ENCODE measurements at places on chromosomes 1 and 21. TPM values are rescaled to one million over a fixed set of nuclear protein-coding genes. Genes with fewer than 3 reads are reported as not detected.
A peak's percentile ranks its signal among the peaks of the same experiment; 100 is the strongest.

DNA sequence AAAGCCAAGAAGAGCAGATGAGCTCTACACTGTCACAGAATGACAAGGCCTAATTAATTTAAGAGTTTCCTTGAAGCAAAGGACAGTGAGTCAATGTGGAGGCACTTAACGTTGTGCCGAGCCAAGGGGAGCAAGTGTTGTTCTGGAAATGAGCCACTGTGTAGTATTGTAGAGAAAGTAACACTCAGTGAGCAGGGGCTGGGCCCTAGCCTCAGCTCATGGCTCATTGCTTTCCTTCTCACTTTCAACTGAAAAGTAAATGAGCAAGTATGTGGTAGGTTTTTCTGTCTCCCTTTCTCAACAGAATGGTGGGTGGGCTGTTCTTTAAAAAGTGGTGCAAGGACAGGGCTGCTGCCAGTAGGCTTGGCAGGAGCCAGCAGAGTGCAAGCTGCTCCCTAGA is 11.8 kb upstream of the KIAA0040 start:
- H3K27me3 ChIP-seq = no peaks in the 10 kb centered on the region
- no peaks in the 10 kb centered on the region for H3K36me3 ChIP-seq
- peaks cover 74% of the 10 kb centered on the region for H3K4me1 ChIP-seq
- no peak overlapping the region for H3K4me3 ChIP-seq
- H3K27ac ChIP-seq = peak overlapping the region; percentile 51

GRCh38 chr1:8497210-8497819 is 179.4 kb downstream of the SLC45A1 start:
- H3K4me1 ChIP-seq = peaks cover 60% of the 10 kb centered on the region
- no peaks in the 10 kb centered on the region for H3K27me3 ChIP-seq
- peak overlapping the region; percentile 93 for H3K27ac ChIP-seq
- DNase-seq = peak; percentile 52
- peaks cover 1% of the 10 kb centered on the region for H3K36me3 ChIP-seq

The RGSL1 gene
- total RNA-seq = not detected

The ATP1A4 gene
- not detected for total RNA-seq

DNA sequence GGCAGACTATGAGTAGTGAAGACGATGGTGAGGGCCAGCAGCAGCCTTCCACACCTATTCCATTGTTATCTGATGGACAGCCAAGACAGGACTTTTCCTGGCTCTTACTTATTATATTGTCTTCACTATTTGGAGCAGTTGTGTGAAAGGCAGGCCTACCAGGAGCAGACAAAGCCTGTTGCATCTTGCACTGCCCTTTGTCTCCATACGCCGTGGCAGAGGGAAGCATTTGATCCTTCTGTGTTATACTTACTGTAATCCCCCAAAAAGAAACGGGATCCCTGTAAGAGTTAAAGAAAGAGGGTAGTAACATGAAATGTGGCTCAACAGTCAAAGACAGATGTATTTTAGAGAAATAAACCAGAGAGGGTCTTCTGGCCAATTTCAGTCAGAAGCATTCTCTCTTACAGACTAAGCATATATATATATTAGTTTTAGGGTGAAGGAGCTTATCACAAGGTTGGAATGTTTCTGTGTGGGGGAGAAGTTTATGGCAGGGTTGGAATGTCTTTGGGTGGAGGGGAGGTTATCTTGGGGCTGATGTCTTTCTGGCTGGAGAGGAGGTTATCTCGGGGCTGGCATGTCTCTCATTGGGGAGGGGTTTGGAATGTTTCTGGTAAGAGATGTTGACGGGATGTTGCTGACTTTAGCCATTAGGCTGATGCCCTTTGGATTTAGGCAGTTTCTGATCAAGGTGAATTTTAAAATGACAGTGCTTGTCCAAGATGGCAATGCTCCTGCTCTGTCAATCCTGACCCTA is 23.4 kb upstream of the HSD3B1 start:
- no peak overlapping the region for H3K27ac ChIP-seq
- H3K4me1 ChIP-seq = no peaks in the 10 kb centered on the region
- no peaks in the 10 kb centered on the region for H3K36me3 ChIP-seq
- H3K27me3 ChIP-seq = no peaks in the 10 kb centered on the region
- DNase-seq = no peak

DNA sequence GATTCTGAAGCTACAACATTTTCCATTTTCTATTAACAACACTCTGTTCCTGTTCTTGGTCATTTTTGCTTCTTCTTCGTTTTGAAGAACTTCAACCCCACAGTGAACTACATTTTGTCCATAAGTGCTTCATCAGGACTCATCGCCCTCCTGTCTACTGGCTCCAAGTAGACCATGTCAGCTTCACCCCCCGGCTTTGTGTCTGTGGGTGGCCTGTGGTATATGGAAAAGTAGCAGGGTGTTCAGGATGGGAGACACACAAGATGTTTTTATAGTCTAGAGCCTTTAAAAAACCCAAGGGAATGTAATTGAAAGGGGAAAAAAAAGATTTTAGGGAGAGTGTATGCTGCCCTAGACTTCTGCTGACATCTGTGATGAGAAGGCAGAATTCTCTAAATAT is 46.1 kb downstream of the GIPC2 start:
- H3K4me3 ChIP-seq = no peak overlapping the region
- no peaks in the 10 kb centered on the region for H3K4me1 ChIP-seq
- H3K27ac ChIP-seq = no peak overlapping the region

- H3K36me3 ChIP-seq = no peaks in the 10 kb centered on the region
- H3K4me1 ChIP-seq = peaks cover 28% of the 10 kb centered on the region
- no peak overlapping the region for H3K27ac ChIP-seq
- H3K27me3 ChIP-seq = no peaks in the 10 kb centered on the region
- DNase-seq = no peak
These were observed 12.9 kb downstream of the NRIP1 start for GRCh38 chr21:15051644-15052458.

DNA sequence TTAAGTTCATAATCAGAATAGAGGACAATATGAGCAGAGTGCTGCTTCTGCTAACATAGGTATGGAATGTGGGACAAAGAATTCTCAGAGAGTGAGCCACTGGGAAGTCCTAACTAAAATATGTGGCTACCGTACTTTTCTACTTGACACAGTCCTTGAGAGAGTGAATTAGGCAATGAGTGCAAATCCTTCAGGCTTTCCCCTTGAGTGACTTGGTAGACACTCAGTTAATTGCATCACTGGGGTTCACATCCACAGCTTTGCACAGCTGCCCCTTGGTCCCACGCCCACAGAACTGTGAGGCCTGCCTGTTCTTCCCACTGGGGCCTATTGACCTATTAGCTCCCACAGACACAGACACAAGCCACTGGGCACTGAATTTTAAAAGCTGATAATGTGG is 40.5 kb upstream of the PAXBP1 start:
- H3K4me3 ChIP-seq = no peak overlapping the region
- no peak overlapping the region for H3K27ac ChIP-seq
- no peaks in the 10 kb centered on the region for H3K27me3 ChIP-seq
- H3K4me1 ChIP-seq = no peaks in the 10 kb centered on the region
- DNase-seq = no peak

The LPAR3 gene
- total RNA-seq = 0.36 TPM

GRCh38 chr1:229253151-229253974 is 17.5 kb upstream of the RAB4A start:
- H3K36me3 ChIP-seq = no peaks in the 10 kb centered on the region
- H3K4me1 ChIP-seq = peaks cover 16% of the 10 kb centered on the region
- H3K27me3 ChIP-seq = no peaks in the 10 kb centered on the region

The AGO4 gene
- total RNA-seq = 19.1 TPM

The SYCP1 gene
- total RNA-seq = not detected

GRCh38 chr1:232274236-232274855 is 355.6 kb downstream of the SIPA1L2 start:
- no peak overlapping the region for H3K4me3 ChIP-seq
- no peak for DNase-seq
- no peaks in the 10 kb centered on the region for H3K27me3 ChIP-seq
- no peaks in the 10 kb centered on the region for H3K4me1 ChIP-seq

DNA sequence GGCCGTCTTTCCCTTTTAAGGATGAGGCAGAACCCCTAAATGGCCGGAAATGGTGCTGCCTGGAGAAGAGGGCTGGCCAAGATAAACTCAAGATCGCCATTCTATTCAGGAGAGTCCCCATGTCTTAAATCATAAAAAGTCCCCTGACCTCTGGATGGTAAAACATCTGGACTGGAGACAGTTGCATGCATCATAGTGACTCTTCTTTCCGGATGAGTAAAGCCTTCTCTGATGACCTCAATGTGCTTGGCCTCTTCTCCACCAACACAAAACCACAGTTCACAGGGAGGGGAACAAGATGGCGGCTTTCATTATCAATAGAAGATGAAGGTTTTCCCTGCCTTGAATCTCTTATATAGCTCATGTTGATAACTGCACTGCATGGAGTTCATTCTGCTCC is 27.5 kb upstream of the H6PD start:
- H3K27me3 ChIP-seq = peaks cover 22% of the 10 kb centered on the region
- no peak overlapping the region for H3K27ac ChIP-seq
- H3K36me3 ChIP-seq = no peaks in the 10 kb centered on the region
- no peak overlapping the region for H3K4me3 ChIP-seq
- H3K4me1 ChIP-seq = peaks cover 6% of the 10 kb centered on the region

The CD53 gene
- total RNA-seq = 490 TPM

All from B cell (primary cell).